Mucosa of descending colon (tissue), 3 donors: ENCODE measurements at places on chromosomes 7 and 10.

DNA sequence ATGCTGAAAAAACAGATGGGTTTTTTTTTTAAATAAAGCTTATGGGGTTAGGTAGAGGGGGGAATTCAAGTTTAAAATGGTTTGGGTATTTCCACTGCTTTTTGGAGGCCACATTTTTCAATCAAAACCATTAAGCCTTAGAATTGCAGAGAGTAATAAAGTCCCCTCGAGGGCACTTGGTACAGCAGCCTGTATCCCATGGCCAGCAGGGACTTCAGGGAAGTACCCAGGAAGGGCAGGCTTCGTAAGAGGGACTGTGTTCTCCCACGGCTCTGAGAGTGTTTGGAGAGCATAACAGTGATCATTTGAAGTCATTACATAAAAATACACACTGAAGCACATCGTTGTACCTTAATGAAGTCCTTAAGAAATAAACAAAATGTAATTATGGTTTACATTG is 432.7 kb downstream of the DPP6 start:
- DNase-seq = no peak

GRCh38 chr10:73920089-73920488 is 9.2 kb downstream of the PLAU start:
- DNase-seq = no peak

DNA sequence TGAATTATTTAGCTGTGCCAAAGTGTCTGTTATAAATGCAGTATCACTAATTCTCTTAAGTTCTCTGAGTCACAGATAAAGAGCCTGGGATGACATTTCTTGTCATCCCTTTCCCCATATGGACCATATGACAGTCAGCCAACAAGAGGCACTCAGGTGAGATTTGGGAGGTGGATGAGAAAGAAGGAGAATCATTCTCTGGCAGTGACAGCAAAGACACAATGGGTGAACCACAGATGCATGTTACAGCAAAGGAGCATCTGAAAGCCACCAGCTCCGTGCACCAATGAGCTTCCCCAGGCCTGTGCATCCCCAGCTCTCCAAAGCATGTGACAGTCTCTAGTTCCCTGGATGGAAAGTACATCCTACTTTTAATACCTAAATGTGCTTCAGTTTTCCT is 10.8 kb downstream of the GIMAP6 start:
- DNase-seq = no peak

- DNase-seq = no peak
Measured at GRCh38 chr7:1106063-1106792, 18.3 kb downstream of the GPER1 start.

- no peak for DNase-seq
Measured at GRCh38 chr10:74891053-74891452, 64.7 kb downstream of the KAT6B start.

- no peak for DNase-seq
Measured at GRCh38 chr10:71582019-71582418, 137.6 kb downstream of the C10orf105 start.

- DNase-seq = no peak
Measured at GRCh38 chr7:45570797-45571196, 3.4 kb upstream of the ADCY1 start.

- DNase-seq = no peak
Measured at GRCh38 chr10:6009150-6009549, 31.8 kb upstream of the IL15RA start.

GRCh38 chr10:126170776-126171175 is 217.5 kb downstream of the ADAM12 start:
- DNase-seq = no peak

DNA sequence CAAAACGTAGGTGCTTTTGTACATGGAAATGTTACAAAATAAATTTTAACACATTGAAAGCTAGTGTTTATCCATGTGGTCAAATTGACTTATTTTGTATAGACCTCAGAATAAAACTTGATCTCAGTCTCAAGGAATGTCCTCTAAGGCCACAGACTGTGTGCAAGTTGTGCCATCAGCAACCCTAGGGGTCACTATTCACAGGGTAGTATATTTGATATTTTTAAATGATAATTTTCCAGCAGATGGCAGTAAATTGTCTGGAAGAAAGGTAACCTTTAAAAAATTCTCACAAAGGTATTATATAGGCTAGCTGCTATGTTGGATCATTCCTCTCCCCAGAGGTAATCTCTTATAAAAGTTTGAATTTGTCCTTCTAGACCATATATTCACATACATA is 12.9 kb upstream of the SNX10 start:
- no peak for DNase-seq

GRCh38 chr7:15166620-15167019 is 264.1 kb upstream of the DGKB start:
- DNase-seq = no peak

- DNase-seq = no peak
Measured at GRCh38 chr7:71824006-71824760, 588.0 kb downstream of the CALN1 start.

GRCh38 chr10:3963191-3963673 is 178.2 kb upstream of the KLF6 start:
- DNase-seq = peak; percentile 55

DNA sequence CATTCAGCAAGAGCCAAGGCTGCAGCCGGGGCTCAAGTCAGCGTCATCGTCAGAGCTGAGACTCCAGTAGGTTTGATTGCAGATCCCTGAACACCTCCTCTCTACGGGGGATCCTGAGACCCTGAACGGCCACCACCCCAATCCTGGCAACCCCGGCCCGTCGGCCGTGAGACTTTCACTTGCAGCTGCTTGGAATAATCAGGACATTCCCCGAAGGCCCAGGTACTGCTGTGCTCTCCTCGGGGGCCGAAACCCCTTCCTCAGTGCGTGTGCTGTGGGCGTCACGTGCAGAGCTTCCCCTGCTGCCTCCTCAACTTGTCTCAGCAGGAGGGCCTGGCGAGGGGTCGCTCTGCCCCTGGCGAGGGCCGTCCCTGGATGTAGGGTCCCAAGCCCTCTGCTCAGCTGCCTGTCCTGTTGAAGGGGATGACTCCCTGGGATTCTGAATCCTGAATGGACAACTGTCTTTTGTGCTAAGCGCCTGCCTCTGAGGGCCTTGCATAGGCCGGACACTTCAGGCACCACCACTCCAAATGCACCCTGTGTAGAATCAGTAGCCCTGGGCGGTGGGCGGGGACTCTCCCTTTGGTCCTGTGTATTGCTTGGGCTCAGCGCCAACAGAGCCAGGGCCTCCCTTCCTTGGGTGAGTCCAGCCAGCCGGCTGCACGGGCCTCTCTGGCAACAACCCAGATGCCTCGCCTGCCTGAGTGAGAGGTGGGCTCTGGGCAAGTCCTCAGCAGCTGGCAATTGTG is 63.8 kb upstream of the EBF3 start:
- DNase-seq = no peak

- no peak for DNase-seq
Measured at GRCh38 chr7:105304040-105304895, 84.5 kb downstream of the SRPK2 start.

- DNase-seq = no peak
Measured at GRCh38 chr7:153388611-153389010, 629.1 kb downstream of the ACTR3B start.

DNA sequence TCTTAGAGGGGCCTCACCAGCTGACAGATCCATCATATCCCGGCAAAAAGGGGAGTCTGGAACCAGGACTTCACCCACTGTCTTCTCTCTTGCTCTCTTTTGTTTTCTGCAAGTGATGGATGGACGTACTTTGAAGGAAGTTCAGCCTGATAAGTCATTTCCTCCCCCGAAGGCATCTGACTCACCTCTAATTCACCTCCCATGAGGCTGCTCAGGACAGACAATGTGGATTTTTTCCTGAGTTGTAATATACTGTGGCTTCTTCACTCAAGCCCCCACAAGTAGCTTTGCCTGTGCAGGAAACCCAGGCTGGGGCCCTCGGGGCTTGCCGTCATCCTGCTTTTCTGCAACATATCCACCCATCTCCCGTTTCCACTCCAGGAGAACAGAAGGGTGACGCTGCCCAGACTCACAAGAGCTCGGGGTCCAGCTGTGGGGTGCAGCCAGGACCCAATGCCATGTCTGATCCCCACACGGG is 70.4 kb downstream of the ASB13 start:
- DNase-seq = peak; percentile 12

DNA sequence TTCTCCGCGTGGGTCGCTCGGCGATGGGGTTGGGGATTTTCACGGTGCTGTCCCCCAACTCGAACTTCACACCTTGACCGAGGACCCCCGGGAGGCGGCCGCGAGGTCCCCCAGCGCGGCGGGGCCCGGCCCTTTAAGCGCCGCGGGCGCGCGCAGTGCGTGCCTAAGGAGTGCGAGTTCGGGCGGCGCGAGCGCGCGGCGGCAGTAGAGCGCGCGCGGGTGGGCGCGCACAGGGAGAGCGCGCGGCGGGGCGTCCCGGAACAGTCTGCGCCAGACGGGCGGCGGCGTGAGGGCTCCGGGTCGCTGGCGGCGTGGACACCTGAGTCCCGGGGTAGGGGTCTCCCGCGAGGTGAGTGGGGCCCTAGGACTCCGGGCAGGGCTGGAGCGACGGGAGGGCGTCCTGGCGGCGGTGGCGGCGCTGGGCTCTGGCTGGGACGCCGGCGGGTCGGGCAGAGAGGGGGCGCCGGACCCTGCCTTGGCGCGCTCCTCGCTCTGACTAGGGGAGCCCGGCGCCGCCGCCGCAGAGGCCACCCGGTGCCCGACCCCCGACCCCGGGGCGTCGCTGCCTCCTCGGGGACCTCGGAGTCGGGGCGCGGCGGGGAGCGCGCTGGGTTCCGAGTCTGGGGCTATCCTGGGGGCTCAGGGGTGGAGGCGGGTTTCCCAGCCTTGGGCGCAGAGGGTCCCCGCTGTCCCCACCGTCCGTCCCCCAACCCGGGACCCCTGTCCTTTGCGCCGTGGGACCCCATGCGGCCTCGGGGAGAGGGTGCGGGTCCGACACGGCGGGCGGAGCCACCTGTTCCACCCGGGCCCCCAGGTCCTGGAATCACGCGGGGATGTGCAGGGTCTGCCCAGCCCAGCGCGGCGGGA is at the start of gene PROSER2:
Gene PROSER2, plus strand, starts transcription at position 235 of the 867 bp plus-strand sequence. CDS start 28,722 bp downstream, outside the sequence.
- DNase-seq = peak; percentile 78

GRCh38 chr7:148148456-148148855 is 442.1 kb upstream of the C7orf33 start:
- no peak for DNase-seq

- no peak for DNase-seq
Measured at GRCh38 chr7:50265968-50266634, 38.4 kb upstream of the IKZF1 start.
